ENCODE measurements at places on chromosomes 5 and 9.
A peak's percentile ranks its signal among the peaks of the same experiment; 100 is the strongest.

- DNase-seq = peak; percentile 81
Measured at GRCh38 chr5:34608859-34609648, 47.1 kb upstream of the RAI14 start.

- DNase-seq = no peak
Measured at GRCh38 chr9:81317939-81318338, 371.4 kb downstream of the TLE1 start.

- no peak for DNase-seq
Measured at GRCh38 chr9:114957558-114957957, 27.2 kb upstream of the TNFSF8 start.

DNA sequence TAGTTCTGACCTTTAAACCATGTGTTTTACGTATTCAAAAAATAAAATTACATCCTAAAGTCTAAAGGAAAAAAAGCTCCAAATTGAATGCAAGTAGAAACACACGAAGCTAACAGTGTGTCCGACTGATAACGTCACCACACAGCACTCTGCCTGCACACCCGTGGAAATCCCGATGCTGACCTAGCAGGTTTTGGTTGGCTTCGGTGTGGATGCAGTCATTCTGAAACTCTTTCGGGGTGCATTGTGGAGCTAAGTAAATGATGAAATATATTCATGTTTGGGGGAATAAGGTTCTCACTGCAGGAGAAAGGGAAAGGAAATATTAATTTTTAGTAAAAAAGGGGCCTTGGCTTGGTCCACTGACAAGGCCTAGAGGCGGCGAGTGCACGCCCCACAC, 2.0 kb downstream of the RASGEF1C start:
- DNase-seq = no peak

DNA sequence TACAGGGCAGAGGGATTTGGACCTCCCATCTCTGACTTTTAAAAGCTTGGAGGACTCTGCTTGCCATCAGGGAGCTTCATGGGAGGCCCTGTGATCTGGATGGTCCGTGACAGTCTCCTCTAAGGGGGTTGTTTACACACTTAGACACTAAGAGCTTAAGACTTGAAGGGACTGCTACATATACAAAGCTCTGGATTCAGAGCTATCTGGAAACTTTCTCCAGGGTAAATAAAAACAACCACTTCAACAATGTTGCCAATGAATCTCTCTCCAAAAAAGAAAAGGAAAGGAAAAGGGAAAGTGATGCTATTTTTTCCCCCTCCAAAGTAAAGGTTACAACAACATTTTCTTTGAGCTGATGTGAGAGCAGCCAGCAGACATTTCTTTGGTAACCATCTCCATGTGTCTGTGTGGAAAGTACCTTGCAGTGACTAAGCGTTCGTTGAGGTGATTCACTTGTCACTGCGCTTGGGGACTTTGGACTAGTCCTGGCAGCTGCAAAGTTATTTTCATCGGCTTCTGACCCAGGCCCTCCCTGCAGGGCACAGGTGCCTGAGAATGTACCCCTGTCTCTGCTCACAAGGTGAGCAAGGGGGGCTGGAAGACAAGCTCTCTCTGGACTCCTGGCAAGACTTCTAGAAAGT, 262.1 kb upstream of the KLF4 start:
- DNase-seq = peak; percentile 59

DNA sequence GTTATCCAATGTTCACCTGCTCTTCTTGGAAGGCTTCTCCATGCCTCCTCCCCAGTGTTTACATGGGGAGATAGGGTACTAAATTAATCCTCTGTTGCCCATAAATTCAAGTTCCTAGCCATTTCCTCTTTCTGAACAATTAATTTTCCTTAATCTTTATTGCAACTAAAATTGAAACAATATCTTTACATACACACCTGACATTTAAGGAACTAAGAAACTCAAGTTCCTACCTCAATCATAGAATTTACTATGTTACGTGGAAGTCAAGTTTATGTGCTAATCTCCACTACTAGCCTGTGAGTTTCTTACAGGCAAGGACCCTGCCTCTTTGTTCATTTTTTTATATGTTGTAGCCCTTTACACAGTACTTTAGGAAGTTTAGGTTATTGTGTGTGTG, 10.1 kb upstream of the ADRB2 start:
- DNase-seq = no peak

DNA sequence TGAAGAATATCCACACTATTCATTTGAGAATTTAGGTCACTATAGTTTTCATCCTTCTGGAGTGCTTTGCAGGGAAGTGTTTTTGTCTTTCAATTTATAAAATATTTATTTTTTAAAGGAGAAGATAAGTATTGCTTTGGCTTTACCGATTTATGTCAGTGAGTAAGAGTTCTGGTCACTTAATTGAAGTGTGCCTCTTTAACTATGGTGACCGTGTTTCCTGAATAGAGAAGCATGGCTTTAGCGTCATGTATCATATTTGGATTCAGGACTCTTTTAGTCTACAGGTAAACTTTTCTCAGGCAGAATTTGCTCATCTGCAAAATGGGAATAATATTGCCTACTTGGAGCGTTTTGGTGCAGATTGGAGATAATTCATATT, 902 bp downstream of the BDP1 start:
- no peak for DNase-seq

- DNase-seq = no peak
Measured at GRCh38 chr5:68267066-68267465, 51.5 kb downstream of the PIK3R1 start.

DNA sequence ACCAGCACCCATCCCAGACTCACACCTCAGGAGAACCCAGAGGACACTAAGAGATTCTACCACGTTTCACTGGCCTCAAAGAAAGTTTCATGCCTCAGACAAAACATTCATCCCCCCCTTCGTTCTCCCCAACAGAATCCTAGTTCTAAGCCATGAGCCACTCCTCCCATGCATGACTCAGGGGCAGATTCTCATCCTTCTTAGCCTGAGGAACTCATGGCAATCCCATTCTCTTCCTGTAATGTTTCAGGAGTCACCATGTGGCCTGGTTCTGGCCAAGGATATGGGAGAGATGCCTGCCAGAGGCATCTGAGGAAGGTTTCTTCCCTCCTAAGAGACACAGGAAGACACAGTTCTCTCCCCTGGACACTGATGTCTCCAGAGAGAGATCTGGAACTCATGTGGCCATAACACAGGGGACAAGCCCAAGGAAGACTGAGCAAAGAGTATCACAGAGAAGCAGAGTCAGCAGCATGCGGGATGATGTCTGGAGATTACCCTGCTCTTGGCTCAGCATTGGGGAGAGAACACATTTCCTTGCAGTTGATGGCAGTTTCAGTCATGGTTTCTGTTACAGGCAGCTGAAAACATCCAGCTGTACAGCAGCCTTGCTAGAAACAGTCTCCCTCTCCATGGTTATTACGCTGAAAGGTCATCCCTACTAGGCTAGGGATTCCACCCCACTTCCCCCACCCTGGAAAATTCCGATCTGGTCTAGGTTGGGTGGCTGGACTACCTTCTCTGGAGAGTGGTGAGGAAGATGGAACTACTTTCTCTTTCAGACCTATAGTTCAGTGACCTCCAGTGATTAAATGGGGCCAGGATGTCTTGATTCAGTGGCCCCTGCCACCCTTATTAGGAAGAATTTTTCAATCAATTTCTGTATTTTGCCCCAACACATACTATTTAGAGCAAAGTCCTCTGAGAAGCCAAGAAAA, 115.4 kb downstream of the ZNF608 start:
- no peak for DNase-seq

GRCh38 chr9:97980918-97981845, 2.0 kb upstream of the ANP32B start:
- no peak for DNase-seq

GRCh38 chr5:155530046-155530445, 516.5 kb downstream of the KIF4B start:
- peak; percentile 43 for DNase-seq

GRCh38 chr9:103617046-103617445, 477.1 kb upstream of the SMC2 start:
- DNase-seq = no peak

DNA sequence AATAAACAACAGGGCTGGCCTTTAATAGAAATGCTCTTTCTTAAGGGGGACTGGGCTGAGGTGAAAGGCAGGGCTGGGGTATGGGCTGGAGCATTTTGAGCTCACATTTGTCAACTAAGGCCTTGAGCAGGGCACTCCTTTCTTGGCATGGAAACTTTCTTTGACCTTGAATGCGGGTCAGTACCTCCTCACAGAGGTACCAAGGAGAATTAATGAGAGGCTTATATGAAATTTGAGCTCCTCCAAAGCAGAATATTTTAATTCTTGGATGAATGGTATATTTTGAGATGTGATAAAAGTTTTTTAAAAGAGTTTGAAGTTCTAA, 3.1 kb downstream of the CYSTM1 start:
- DNase-seq = no peak

GRCh38 chr5:140075371-140075770, 32.3 kb upstream of the NRG2 start:
- no peak for DNase-seq

DNA sequence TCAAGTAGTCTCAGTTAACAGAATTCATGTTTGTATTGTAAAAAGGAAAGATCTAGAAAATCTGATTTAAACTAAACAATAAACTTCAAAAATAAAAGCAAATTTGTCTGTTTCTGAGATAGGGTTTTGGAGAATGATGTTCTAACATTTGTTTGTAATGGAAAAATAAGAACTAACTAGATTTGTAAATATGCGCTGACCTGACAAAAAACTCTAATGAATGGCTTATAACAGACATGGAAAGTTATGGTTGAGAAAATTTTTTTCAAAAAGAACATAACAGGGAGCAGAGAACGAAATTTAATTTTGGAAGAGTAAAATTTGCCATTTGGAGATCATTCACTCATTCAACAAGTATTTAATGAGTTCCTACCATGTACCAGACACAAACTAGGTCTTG, 179.0 kb upstream of the TARS1 start:
- no peak for DNase-seq

DNA sequence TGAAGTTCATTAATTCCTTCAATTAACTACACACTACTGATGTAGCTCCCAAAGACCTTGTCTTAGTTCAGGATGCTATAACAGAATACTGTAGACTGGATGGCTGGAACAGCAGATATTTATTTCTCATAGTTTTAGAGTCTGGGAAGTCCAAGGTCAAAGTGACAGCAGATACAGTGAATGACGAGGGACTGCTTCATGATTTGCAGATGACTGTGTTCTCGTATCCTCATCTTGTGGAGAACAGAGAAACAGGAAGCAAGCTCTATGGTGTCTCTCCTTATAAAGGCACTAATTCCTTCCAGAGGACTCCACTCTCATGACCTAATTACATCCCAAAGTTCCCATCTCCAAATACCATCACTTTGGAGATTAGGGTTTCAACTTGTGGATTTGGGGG, 65.6 kb upstream of the MAP1B start:
- DNase-seq = no peak

Data from kidney epithelial cell (primary cell).